ENCODE measurements at places on chromosomes 11 and 22.

DNA sequence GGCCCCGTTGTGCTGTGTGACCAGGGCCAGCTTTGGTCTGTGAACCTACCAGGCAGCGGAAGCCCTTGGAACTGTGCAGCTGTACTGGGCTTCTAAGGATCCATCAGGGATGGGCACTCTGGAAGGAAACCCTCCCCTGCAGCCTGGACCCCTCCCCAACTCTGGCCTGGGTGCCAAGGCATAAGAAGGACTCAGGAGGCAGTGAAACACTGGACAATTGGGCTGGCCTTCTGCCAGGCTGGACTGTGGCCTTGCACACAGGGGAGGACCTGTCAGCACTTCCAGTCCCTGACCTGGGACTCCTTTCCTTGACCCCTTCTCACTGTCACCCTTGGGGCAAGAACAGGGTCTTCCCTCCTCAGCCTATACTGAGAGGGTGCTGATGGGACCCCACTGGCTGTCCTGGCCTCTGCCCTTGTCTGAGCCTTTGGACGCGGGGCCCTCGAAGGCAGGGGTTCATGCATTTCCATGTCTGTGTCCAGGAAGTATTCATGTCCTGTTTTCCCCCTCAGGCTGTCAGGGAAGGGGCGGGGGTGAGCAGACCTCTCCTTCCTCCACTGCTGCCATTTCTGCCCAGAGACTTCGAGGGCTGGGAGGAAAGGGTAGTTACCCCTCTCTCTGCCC, 39.6 kb downstream of the PDE2A start:
- DNase-seq, result no peak

GRCh38 chr22:20957683-20958431, 9.2 kb upstream of the AIFM3 start:
- DNase-seq, result no peak

DNA sequence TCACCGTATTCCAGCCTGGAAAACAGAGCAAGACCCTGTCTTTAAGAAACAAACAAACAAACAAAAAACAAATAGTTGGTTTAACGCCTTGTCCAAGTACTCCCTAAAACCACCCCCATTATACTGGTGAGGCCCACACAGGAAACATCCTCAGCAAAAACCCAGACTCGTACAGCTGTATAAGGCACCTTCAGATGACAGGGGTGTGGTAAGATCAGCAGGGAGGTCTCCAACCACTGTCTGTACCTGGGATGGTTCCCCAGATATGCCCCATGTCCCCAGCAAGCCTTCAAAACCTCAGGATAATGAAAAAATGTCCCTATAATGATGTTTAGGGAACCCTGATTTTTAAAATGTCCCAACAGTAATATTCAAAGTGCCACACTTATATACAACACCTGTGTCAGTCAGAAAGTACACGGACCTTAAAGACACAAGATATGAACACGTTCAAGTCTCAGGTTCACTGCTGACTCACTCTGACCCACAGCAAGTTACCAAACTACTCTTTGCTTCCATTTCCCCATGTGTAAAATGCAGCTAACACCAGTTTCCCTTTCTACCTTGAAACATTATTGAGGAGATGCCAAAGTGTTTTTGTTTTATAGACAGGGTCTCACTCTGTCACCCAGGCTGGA, 9.3 kb downstream of the SF3A1 start:
- DNase-seq, result no peak

DNA sequence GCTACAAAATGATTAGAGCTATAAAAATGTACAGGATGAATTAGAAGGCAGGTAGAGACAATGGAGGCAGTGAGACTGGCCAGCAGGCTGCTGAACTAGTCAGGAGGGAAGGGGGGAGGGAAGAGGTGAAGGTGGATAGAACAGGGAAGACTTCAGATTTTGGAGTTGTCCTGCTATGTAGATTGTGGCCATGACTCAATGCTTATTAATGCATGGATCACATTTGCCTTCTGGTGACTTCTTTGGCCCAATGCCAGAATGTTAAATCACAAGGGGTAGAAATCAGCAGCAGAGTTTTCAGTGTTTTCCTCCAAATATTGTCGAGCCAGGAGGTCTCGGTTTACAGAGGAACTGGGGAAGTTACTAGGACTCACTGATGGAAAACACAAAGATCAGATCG, 346.6 kb downstream of the AASDHPPT start:
- DNase-seq, result no peak

GRCh38 chr11:85407648-85408047, 219.5 kb downstream of the DLG2 start:
- DNase-seq, result no peak

GRCh38 chr11:118277312-118277711, 13.2 kb upstream of the MPZL2 start:
- DNase-seq, result no peak

GRCh38 chr11:115920092-115920461, 415.9 kb upstream of the CADM1 start:
- DNase-seq, result no peak

DNA sequence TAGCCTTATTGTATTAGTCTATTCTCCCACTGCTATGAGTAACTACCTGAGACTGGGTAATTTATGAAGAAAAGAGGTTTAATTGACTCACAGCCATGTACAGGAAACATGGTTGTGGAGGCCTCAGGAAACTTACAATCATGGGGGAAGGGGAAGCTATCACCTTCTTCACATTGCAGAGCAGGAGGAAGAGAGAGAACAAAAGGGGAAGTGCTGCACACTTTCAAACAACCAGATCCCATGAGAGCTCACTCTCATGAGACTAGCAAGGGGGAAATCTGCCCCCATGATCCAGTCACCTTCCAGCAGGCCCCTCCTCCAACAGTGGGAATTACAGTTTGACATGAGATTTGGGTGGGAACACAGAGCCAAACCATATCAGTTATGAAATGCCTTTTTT, 179.4 kb downstream of the ARHGAP42 start:
- no peak for DNase-seq

DNA sequence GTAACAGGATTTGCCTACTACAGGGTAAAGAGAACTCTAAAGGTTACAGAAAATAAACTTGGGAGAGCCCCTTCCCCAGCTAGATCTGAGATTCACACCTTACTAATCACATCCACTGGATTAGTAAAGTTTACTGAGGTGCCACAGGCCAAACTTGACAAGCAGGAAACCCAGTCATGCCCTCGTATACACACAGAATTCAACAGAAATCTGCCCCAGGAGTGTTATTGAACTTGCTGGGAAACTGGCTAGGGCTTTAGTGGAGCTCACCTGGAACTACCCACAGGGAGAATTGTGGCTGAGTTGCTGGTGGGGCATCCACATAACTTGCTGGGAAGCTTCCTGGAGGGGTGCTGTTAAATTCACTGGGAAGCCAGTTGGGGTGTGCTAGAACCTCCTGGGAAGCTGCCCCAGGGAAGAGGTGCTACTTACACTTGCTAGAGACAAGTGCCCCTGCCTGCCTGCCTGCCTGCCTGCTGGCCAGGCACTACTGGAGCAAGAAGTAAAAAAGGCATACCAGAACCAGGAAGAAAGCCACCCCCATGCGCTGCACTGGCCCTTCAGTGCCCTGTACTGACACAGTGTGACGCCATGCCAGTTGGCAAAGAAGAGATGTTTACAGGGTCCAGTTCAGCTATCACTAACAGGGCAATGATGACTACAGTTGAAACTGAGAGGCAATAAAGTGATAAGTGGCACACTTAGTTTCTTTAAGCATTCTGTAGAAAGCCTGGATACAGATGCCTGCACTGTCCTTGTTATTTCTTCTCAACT, 106.5 kb downstream of the ALX4 start:
- no peak for DNase-seq

DNA sequence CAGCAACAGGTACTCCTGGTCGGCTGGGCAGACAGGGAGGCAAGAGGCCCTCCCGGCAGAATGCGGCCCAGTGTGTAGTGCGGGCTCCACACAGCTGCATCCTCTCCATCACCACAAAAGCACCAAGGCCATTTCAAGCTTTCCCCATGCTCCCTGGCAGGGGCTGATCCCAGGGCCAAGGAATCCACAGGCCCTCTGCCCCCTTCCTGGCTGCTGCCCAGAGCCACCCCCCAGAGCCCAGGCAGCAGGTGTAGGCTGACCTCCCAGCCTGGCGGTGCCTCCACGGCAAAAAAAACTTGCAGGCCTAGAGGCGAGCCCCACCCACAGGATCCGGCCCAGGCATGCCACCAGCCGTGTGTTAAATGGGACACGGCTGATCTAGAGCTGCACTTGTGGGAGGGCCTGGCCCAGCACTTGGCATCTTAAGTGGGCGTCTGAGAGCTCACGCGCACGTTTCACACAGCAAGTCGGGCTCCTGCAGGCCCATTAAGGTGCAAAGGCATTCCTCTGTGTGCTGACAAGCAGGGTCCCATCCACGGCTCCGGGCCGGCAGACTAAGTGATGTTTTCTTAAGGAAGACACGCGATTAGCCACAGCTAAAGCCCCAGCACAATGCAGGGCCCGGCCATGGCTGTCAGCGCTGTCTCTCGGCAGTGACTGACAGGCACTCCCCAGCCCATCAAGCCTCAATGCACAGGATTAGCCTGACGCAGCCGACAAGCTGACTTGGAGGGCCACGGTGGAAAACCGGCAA, 19.8 kb upstream of the GNB1L start:
- DNase-seq, result no peak

DNA sequence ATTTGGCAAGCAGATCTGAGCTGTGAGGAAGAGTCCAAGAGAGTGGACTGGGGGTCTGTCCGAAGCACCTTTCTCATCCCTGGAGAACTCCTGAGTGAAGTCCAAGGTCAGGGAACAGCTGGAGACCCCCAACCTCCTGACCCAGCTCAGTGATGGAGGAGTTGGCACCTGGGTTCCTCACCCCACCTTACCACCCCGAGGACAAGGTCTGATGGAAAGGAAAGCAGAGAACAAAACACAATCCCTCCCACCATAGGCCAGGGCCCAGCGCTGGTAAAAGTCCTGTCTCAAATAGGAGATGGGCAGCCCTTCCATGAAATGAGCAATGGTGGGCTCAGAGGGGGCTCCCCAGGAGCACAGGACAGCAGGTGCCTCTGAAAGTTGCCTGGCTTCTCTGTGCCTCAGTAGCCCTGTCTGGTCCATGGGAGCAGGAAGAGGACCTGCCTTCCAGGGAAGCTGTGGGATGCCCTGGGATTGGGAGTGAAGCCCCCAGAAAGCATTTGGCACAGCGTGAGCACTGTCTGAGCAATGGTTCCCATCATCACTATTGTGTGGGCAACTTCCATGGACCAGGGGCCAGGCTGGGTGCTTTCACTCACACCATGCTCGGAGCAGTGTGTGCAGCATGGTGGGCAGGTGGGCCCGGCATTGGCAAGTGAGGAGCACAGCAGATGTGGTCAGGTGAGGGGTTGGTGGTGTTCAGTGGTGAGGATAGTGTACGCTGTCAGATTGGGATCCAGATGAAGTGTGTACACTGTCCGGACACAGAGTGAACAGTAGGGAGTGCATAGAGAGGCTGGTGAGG, 7.5 kb downstream of the TRIM29 start:
- DNase-seq, result no peak

GRCh38 chr11:2263724-2264360, 6.5 kb downstream of the ASCL2 start:
- no peak for DNase-seq

- no peak for DNase-seq
These were observed 87.1 kb upstream of the XKR3 start for GRCh38 chr22:16912281-16912680.

Data from iPS DF 19.7 (cell line).